SHP77 treated with DMSO at 0.1 percent for 48 hours (cell line): ENCODE measurements at places on chromosomes 16 and 17.
A peak's percentile ranks its signal among the peaks of the same experiment; 100 is the strongest.

DNA sequence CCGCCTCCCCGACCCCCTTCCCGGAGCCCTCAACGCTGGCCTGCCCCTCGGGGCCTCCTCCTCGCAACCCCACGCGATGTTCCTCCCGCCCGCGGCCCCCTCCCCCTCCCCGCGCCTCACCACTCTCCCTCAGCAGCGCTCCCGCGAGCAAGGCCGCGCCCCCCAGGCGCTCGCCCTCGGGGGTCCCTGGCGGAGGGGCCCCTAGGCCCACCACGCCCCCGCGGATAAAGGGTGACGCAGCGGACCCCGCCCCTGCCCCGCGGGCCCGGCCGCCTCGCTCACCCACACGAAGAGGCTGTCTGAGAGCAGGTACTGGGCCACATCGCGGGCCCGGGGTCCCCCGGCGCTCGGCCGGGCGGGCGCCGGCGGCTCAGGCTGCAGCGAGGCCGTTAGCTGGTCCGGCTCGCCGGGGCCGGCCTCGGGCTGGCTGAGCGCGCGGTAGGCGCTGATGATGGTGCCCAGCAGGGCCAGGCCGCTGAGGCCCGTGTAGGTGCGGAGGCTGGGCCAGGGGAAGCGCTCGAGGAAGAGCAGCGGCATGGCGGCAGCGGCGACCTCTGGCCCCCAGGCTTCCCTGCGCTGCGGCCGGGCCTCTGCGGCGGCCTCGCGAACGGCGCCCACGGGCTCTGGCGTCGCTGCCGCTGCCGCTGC is 430 bp downstream of the AMFR start:
- no peak for DNase-seq

DNA sequence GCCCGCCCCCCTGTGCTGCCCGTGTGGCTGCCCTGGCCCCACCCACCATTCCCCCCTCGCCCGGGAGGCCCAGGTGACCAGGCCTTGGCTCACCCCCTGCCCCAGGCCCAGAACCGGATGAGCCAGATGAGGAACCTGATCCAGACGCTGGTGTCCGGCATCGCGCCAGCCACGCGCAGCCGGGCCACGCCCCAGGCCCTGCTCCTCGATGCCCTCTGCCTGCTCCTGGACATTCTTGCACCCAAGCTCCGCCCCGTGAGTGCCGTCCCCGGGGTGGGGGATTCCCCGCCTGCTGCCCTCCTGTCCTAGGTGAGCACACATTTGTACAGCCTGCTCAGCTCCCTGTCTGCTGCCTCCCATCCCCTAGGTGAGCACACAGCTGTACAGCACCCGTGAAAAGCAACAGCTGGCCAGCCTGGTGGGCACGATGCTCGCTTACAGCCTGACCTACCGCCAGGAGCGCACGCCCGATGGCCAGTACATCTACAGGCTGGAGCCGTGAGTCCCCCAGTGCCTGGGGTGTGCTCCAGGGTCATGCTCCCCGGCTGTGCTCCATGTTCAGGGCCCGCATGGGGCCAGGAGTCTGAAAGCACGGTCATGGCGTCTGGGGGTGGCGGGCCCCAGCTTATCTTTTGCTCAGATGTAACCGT is 4.8 kb downstream of the GNG13 start:
- DNase-seq: no peak

- DNase-seq: no peak
Measured at GRCh38 chr17:82873521-82873920, 33.7 kb upstream of the ZNF750 start.

- DNase-seq: no peak
Measured at GRCh38 chr16:7290682-7291081, 42.0 kb upstream of the RBFOX1 start.

- no peak for DNase-seq
Measured at GRCh38 chr16:5756969-5757368, 659.4 kb upstream of the EEF2KMT start.

- DNase-seq: no peak
Measured at GRCh38 chr17:50767030-50767429, 288 bp downstream of the ANKRD40CL start.

- DNase-seq: no peak
Measured at GRCh38 chr17:50917418-50917743, 51.2 kb upstream of the TOB1 start.

DNA sequence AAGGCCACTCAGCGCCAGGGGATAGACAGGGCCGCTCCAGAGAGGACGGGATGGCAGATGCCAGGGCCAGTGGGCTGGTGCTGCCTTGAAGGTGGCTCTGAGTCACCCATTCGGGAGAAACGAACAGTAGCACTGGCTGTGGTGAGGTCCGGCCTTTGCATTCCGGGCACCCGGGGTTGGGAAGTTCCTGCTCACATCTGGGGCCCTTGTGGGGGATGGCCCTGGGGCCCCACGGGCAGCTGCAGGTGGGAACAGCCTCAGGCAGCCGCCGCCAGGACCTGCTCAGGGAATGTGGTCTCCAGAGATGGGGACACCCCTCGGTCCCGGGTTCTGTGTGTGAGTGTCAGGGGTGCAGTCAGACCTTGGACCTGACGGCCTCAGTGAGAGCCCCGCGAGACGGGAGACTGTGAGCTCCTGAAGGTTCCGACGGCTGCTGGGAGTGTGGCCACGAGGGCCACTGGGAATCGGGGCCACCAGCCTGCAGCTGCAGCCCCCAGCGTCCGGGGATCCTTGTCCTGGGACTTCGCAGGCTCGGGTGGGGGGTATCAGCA is 1.4 kb downstream of the CBFA2T3 start:
- DNase-seq: no peak

GRCh38 chr16:57536306-57537193 is at the start of gene CCDC102A:
CCDC102A (minus strand) TSS chr16:57536571; CDS start chr16:57529177, 7,394 bp downstream.
- no peak for DNase-seq

DNA sequence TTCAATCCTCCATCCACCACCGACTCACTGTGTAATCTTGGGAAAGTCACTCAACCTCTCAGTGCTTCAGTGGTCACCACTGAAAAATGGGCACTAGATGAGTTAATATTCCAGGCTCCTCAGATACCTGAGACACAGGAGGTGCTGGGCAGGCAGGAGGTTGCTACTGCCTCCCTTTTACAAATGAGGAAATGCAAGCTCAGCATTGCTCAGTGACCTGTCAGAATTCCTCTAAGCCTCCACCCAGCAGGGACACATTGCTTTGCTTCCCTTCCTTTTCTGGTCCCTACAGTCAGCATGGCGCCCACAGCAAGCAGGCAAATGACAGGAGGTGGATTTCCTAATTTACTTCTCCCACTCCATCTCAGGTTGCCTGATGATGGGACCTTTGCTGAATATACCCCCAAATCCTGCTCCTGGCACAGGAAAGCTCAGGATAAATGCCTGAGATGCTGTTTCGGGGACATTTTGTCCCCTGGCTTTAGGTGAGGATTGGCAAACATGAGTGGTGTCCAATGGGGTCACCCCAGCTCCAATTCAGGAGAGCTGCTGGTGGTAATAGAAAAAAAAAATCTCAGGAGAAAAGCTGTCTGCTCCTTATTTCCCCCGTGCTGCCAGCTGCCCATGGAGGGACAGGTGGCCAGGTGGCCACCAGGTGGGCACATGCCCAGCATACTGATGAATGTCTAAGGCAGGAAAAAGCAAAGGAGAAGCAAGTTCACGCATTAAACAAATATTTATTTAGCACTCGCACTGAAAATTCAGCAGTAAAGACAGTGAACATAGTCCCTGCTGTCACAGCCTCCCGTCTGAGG is 5.0 kb upstream of the KRT13 start:
- DNase-seq: no peak

GRCh38 chr16:85910854-85911247 is 11.9 kb downstream of the IRF8 start:
- no peak for DNase-seq

GRCh38 chr17:78045316-78045715 is 83.2 kb downstream of the TMC6 start:
- DNase-seq: no peak

- no peak for DNase-seq
Measured at GRCh38 chr16:67703626-67704025, 15.5 kb downstream of the GFOD2 start.

DNA sequence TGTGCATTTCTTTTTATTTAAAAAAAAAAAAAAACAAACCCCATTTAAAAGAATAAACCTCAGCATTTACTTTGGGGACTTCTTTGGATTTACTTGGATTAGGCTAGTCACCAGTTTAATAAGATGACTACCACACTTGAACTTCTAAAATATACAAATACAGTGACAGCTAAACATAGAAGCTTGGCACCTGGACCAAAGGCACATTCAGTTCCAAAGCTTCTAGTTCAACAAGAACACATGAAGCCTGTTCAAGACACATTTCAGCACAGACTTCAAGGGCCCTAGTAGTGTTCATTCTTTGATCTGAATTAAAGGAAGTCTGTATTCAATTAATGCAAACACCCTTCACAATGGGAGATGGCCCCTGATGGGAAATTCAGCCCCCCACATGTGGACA is 11.6 kb upstream of the ROGDI start:
- no peak for DNase-seq

DNA sequence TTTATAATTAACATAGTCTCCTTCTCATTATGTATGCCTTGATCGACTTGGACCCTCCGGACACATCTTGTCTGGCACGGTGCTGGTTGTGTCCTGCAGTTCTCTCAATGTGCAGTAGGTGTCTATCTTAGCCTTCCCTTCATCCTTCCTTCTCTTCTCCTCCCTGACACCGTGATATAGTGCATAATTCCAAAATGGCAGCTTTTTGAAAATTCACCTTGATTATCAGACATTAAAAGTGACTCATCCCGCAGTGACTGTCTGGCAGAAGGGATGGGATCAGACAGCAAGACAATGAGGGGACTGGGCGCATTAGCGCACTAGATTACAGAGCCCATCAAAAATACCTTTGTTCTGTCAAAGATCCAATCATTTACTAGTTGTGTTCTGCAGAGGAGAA is 70.0 kb upstream of the PMFBP1 start:
- DNase-seq: peak; percentile 48

DNA sequence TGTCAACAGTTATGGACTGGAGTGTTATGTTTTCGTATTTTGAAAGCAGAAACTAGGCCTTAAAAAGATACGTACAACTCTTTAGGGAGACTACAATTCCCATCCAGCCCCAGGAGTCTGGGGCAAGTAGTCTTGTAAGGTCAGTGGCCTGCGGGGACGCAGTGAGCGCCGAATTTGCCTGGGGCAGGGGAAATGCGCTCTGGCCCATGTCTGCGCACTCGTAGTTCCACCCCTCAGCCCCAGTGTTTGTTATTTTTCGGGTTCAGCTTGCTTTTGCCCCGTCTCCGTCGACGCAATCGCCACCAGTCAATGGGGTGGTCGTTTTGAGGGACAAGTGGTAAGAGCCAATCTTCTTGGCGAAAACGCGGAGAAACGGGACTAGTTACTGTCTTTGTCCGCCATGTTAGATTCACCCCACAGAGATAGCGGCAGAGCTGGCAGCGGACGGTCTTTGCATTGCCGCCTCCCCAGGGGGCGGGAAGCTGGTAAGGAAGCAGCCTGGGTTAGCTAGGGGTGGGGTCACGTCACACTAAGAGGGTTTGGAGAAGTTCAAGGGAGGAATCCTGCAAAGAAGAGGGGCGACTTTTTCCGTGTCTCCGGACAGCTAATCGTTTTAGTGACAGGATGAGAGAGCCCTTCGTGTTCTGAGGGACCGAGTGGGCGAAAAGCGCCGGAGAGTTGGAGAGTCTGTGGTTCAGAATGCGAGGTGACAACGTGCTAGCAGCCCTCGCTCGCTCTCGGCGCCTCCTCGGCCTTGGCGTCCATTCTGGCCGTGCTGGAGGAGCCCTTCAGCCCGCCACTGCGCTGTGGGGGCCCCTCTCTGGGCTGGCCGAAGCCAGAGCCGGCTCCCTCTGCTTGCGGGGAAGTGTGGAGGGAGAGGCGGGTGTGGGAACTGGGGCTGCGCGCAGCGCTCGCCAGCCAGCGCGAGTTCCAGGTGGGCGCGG is 1.1 kb upstream of the BRCA1 start:
- DNase-seq: no peak

- DNase-seq: no peak
Measured at GRCh38 chr17:65547253-65547670, 14.2 kb downstream of the AXIN2 start.

- DNase-seq: no peak
Measured at GRCh38 chr16:53844804-53845203, 140.8 kb downstream of the FTO start.

GRCh38 chr16:20026361-20027072 is 47.2 kb downstream of the GPR139 start:
- no peak for DNase-seq

DNA sequence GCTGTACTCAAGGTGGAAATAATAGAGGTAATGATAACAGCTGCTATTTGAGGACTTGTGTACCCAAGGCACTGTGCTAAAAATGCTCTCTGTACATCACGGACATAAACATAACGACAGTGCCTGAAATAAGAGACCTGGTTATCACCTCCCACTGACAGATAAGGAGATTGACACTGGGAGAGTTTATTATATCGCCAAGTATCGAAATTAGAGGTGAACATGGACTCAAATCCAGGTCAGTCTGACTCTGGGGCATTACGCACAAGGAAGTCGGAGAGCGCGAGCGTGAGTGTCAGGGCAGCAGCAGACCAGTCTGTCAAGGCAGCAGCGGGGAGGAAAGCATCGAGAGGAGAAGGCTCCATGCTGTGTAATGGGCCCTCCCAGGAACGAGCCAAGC is 57.1 kb downstream of the GOSR1 start:
- no peak for DNase-seq
